ENCODE measurements at places on chromosomes 7 and 10.

DNA sequence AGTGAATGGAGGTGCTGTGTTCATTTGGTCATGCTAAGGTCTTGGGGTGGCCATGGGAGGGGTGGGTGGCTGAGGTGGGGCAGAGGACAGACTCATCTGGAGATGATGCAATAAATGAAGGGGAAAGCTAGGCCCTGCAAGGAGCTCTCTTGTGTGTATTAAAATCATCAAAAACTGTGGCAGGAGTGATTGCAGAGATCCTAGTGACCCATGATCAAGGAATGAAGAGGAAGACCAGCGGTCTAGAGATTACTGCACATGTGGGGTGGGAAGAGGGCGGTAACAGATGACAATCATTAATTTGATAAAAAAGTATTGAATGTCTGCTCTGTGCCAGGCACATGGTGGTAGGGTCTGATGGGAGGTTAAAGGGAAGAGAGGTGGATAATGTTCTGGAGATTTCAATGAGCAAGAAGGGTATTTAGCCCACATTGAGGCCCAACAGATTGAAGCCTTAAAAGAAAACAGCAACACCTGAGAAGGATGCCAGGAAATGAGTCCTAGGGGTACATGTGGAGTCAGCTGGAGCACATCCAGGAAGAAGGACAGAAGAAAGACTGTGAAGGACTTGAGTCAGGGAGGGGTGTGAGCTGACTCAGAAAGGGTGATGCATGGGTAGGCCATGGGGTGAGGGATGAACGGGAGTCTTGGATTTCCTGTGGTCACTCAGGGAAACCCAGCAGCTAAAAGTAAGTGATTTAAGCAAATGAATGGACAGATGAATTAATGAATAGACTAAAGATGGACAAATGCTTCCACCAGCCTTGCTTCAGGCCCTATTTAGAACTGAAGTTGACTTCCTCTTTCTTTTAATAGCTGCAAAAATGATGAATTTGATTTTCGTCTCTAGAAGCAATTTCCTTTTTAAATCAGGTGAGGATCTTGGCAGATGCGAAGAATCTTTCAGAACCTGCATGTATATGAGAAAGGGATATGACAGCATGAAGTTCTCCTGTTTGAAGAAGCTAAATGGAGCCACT is 83.1 kb upstream of the IGFBP3 start:
- DNase-seq: no peak

DNA sequence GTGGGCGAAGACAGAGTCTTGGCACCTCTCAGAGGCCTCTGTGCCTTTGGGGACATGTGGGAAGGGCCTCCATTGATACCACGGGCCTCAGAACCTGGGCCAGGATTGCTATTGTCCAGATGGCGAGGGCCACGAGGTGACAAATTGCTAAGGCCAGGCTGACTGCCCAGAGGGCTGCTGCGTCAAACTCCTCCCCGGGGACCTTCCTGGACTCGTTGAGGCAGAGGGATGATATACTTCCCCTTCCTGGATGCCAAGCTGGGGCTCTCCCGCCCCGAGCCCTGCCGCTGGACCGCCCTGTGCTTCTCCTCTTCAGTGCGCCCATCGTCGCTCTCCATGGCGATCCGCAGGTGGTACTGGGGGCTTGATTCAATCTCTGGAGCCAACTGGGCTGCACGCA is 58.9 kb downstream of the LRRC72 start:
- no peak for DNase-seq

DNA sequence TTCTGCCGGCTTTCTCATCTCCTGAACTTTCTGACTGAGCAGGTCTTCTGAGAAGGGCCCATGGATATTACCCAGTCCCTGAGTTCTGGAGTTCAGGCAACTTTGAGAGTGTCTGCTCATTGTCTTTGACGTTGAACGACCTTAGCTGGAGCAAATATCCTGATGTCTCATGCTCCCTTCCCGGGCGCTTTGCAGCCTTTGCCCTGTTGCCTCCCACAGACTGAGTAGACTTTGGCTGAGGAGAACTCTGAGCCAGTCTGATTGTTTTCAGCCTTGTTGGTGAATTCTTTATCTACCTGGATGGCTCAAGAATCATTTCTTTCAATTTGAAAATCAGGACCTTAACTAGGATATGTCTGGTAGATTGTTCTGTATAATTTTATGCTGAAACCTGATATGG is 353.7 kb downstream of the GLRX3 start:
- no peak for DNase-seq

- no peak for DNase-seq
These were observed 33.6 kb upstream of the XRCC2 start for GRCh38 chr7:152709287-152710152.

DNA sequence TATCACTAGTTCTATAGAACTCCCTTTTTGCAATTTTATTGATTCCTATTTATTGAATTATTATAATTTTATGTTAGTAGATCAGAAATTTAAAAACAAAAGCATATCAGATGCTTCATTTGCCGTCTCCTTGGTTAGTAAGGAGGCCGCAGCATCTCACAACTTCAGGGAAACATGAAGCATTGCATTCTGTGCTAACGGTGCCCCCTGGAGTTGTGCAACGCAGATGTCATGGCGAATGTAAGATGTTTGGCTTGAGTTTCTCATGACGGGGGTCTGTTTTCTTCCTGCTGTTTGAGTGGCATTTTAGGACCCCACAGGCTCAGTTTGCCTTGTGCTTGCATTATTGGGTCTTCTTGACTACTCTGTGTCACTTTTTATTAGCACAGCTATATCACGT is 124.8 kb downstream of the CNNM2 start:
- no peak for DNase-seq

GRCh38 chr10:35043796-35044344 is 46.3 kb downstream of the CUL2 start:
- DNase-seq: no peak

DNA sequence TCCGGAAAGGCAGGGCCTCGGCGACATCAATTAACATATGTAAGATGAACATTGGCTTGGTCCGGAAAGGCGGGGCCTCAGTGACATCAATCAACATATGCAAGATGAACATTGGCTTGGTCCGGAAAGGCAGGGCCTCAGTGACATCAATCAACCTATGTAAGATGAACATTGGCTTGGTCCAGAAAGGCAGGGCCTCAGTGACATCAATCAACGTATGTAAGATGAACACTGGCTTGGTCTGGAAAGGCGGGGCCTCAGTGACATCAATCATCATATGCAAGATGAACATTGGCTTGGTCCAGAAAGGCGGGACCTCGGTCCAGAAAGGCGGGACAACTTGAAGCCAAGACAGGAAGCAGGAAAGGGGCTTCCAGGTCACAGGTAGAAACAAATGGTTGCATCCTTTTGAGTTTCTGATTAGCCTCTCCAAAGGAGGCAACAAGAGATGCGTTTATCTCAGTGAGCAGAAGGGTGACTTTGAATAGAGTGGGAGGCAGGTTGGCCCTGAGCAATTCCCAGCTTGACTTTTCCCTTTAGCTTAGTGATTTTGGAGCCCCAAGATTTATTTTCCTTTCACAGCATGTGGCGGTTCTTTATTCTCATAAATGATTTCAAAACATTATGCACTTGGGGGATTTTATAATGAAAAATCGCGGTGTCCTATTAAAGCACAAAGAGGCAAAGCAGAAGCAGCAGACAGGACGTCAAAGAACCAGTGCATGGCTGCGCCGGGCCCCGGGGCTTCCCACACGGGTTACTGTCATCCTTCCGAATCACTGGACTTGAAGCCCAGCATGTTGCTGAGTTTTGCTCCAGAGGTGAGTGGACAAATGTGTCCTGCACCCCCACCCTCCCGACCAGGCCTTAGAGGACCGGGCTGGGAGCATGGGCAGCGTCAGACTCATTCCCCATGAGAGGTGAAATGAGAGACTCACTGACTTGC is 43.1 kb upstream of the EN2 start:
- no peak for DNase-seq

- no peak for DNase-seq
These were observed 168.5 kb downstream of the LCOR start for GRCh38 chr10:97000487-97001182.

DNA sequence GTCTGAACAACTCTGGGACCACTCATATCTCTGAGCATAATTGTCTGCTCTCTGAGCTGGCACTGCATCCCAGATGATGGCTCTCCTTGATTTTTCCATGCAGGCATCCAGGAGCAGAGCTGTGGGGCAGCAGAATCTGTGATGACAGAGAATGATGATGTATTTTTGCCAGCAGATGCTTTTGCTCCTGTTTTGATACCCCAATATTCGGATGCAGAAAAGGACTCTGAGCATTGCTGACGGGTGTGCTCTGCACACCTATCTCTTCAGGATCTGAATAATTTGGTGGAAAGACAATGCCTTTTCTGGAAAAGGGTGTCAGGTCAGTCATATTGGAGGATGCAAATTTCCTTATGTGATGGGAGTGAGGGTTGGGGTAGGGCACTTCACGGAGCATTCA is 735.9 kb downstream of the KCNMA1 start:
- DNase-seq: no peak

GRCh38 chr10:127903789-127904188 is 3.1 kb upstream of the PTPRE start:
- no peak for DNase-seq

DNA sequence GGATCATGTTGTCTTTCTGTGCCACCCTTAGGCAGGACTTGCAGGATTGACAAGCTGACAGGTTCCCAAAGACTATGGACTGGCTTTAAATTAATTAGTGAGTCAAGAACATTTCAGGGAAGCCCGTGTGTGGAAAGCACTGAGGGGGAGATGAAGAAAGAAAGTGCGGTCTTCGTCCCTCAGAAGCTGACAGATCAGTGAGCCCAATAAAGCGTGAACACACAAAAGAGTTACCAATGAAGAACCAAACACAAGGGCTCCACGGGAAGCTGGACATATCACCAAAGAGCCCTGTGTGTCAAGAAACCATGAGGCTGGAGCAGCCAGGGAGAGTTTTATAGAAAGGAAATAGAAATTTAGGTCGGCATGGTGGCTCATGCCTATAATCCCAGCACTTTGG is 725.8 kb downstream of the PARD3 start:
- no peak for DNase-seq

GRCh38 chr10:43399320-43400310 is 9.4 kb downstream of the HNRNPF start:
- DNase-seq: no peak

DNA sequence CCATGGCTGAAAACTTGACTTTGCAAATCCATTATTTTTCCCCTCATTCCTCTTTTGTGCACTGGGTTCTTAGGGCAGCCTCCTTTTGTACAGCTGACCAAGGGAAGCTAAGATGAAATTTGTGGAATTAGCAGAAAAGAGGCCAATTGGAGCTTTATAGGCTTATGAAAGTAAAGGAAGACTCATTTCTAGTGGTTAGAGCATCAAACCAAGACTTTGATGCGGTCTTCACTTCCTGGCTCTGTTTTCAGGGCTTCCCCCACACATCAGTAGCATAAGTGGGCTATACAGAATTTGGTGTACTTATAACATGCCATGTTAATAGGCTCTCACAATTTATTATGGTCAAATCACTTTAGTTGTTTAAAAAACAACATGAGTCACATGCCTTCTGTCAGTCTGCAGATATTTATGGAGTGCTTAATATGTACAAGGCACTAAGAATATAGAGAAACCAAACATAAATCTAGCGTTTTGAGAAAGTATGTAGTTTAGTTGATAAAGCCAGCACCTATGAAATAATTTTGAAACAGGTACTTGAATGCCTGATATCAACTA is 5.7 kb downstream of the AUTS2 start:
- no peak for DNase-seq
